ENCODE measurements at places on chromosomes 12 and 14. TPM values are rescaled to one million over a fixed set of nuclear protein-coding genes. Genes with fewer than 3 reads are reported as not detected.

The DPF3 gene
- total RNA-seq: 0.11 TPM

The FLVCR2 gene
- 3.4 TPM for total RNA-seq

DNA sequence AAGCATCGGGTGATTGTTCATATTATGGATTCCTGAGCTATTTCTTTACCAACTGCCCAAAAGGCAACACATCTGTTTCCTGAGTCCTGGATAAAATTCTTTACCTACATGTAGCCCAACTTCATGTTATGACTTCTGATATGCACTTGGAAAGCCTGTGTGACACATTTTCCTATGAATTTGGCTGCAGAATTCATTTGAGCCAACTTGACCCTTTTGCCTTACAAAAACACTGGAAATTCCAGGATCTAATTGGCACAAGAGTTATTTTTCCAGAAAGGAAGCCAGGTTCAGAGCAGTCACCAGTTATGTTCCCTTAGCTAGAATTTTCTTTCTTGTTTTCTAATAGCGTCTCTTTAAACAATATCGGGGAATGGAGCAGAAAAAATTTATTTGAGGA is 202.5 kb upstream of the LRIG3 start:
- no peak for DNase-seq

GRCh38 chr12:126700096-126700495 is 1566.9 kb upstream of the TMEM132C start:
- no peak for DNase-seq
